IPS-NIHi11 (cell line): ENCODE measurements at places on chromosomes 11 and 22.

GRCh38 chr11:6411594-6412031 lies 7.3 kb downstream of the APBB1 start:
- no peak for DNase-seq

DNA sequence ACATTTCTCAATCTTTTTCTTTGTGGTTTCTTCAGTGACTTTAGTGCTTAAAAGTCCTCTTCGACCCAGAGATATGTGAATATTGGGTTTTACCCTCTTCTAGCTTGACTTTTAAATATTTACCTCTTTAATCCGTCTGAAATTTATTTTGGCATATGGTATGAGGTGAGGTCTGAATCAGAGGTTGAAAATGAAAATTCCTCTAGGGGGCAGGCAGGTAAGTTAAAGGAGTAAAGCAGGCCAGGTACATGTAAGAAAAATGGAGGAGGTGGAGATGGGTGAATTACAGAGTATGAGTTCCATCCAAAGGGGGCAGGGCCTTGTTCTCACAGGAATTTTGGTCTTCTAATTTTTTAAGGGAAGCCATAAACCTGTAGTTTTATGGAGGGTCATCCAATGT lies 263.8 kb upstream of the NARS2 start:
- DNase-seq, result no peak

- peak; percentile 69 for DNase-seq
These were observed 113.1 kb upstream of the HSD17B12 start for GRCh38 chr11:43567396-43567975.

- no peak for DNase-seq
These were observed 70.2 kb upstream of the KIRREL3 start for GRCh38 chr11:127070808-127071207.

GRCh38 chr11:99257131-99257530 lies 236.4 kb downstream of the CNTN5 start:
- DNase-seq, result no peak

DNA sequence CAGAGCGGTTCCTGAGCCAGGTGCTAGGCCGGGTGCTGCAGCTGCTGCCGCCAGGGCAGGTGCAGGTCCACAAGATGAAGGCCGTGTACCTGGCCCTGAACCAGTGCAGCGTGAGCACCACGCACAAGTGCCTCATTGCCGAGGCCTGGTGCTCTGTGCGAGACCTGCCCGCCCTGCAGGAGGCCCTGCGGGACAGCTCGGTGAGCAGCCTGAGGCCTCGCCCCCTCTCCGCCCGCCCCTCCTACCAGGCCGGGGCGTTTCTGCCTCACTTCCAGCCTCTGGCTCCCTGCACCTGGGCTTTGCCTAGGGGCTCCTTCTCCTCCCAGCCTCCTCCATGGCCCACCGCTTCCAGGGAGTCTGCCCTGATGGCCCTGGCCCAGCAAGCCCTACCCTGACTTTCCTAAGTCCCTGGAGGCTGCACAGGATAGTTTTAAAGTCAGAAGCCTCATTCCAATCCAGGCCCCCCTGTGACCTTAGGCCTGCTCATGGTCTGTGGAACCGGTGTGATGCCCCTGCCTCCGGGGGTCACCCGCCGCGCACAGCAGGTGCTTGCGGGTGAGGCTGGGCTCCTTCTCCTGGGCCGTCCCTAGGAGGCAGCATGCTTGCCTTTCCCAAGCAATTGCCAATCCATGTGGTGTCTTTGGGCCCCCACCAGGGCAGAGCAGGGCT lies 5.5 kb downstream of the TCIRG1 start:
- DNase-seq, result peak; percentile 62

GRCh38 chr11:129698212-129698611 lies 117.4 kb upstream of the TMEM45B start:
- DNase-seq, result no peak

GRCh38 chr11:77283101-77283500 lies 18.4 kb downstream of the GDPD4 start:
- DNase-seq, result no peak

DNA sequence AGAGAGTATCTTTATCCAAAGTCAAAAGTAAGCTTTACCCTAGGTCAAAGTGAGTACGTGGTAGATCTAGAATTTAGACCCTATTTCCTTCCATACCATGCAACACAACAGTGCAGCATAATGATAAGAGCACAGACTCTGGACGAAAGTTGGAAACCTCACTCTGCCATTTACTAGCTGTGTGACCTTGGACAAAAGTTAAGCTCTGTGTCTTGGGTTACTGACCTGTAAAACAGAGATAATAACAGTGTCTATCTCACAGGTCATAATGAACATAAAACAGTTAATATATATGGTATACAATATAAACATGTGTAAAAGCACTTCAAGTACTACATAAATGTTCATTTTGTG lies 13.6 kb upstream of the CHRNA10 start:
- DNase-seq, result no peak

DNA sequence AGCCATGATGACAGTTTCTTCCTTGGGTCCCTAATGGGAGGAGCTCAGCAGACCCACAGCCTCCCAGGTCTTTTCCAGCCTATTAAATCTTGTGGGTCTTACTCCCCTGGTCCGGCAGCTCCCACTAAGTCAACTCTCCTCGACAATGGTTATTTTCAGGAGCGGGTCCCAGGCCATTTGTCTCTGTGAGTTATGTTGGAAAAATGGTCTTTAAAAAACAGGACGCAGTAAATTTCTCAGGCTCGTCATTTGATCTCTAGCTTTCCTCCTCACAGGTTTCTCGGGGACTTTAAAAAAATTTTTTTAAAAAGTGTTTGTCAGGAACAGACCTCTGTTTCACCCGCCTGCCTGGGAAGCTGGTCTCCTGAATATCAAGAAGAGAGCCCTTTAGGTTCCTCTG lies 397.5 kb upstream of the NARS2 start:
- DNase-seq, result no peak

GRCh38 chr11:103731670-103732069 lies 304.8 kb upstream of the DDI1 start:
- no peak for DNase-seq

GRCh38 chr11:129315781-129316579 lies 59.7 kb upstream of the BARX2 start:
- DNase-seq, result peak; percentile 52

GRCh38 chr11:134574425-134574824 lies 162.4 kb upstream of the B3GAT1 start:
- DNase-seq, result no peak

GRCh38 chr22:17976121-17976520 lies 48.2 kb downstream of the MICAL3 start:
- DNase-seq, result no peak

DNA sequence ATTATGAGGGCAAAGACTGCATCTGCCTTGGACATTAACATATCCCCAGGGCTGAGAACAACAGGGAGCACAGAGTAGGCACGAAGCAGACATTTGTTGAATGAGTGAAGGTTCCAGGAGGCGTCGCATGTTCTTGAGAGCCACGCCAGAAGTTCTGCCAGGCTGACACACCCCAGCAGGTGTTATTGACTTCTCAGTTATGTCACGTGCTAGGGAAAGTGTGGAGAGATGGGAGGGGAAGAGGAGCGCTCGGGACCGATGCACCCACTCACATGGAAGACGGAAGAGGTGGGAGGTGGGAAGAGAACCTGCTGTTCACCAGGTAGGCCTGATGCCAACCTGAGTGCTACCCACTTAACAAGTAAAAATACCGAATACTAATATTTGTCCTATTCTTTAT lies 232.8 kb downstream of the LARGE1 start:
- no peak for DNase-seq

DNA sequence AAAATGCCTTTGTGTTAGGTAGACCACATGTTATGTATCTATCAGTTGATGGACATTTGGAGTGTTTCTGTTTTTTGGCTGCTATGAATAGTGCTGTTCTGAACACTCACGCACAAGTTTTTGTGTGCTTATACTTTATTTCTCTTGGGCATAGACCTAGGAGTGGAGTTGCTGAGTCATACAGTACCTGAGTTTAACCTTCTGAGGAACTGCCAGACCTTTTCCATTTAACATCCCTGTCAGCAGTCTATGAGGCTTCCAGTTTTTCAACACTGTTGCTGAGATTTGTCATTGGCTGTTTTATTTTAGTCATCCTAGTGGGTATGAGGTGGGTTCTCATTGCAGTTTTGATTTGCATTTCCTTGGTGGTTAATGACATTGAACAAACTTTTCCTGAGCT lies 4.4 kb downstream of the CTTN start:
- no peak for DNase-seq

DNA sequence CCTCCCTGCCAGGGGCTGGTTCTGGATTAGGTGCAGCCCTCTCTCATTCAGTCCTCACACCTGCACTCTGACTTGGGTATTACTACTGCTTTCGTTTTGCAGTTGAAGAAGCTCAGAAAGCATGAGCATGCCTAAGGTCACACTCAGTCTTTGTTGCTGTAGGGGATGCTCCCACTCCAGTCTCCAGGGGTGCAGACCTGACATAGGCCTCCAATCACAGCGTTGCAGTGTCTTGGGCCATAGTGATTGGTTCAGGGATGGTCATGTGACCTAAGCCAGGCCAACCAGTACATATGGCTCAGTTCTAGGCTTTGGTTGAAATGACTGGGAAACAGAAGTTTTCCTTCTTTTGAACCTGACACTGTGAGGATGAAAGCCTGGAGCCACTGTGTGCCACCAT lies 61.7 kb downstream of the FBXO7 start:
- no peak for DNase-seq

- peak; percentile 35 for DNase-seq
These were observed 1.6 kb downstream of the MAML2 start for GRCh38 chr11:96341211-96342013.

- no peak for DNase-seq
These were observed 920 bp upstream of the KCNK7 start for GRCh38 chr11:65596520-65596919.

- DNase-seq, result no peak
These were observed 1.1 kb upstream of the RANBP1 start for GRCh38 chr22:20114506-20115475.

GRCh38 chr22:40237788-40238424 lies 60.2 kb downstream of the TNRC6B start:
- no peak for DNase-seq

DNA sequence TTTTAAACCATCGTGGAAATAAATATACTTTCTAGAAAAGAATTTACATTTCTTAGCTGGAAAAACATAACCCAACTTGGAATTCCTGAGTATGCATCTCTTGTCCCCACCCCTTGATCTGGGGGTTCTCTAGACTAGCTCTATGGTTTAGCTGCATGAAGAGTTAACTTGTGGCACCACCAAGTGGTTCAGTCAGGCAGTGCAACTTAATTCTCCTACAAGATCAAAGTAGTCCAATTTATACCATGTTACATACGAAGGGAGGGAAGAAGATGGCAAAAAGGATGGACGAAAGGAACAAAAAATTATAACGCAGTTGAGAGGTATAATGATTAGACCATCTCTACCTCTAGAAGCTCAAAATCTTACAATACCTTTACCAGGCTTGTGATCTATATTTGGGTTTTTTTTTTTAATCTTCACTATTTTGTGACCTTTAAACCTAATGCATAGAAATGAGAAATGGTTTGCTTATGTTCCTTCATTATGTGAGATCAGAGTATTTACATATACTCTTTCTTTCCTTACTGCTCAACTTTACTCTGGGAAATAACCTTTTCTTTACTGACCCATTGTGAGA lies 28.5 kb upstream of the ALKBH3 start:
- peak; percentile 78 for DNase-seq
